ENCODE measurements at places on chromosomes 7 and 10.

GRCh38 chr7:127819975-127820731, 168.2 kb downstream of the SND1 start:
- DNase-seq = no peak

DNA sequence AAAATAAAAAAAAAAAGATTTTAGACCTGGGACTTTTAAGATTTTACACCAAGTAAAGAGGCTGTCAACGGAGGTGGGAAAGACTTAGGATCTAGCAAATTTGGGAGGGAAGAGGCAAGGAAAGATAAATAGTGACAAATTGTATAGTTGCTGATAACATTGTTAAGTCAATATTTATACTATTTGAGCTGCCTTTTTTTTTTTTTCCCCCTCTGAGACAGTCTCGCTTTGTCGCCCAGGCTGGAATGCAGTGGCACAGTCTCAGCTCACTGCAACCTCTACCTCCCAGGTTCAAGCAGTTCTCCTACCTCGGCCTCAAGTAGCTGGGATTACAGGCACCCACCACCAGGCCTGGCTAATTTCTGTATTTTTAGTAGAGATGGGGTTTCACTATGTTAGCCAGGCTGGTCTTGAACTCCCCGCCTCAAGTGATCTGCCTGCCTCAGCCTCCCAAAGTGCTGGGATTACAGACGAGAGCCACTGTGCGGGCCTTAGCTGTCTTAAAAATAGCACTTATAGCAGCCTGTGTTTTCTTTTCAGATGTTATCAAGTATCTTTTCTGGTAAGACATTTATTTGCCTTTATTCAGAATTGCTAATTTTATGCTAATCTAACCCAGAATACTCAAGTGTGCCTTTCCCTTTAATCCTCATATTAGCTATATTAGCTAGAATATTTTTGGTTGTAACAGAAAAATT, 94.5 kb downstream of the MMRN2 start:
- DNase-seq = no peak

GRCh38 chr7:76292213-76292573, 10.3 kb upstream of the HSPB1 start:
- DNase-seq = no peak

- DNase-seq = peak; percentile 19
Observed at GRCh38 chr7:29588900-29589696, 25.5 kb downstream of the PRR15 start.

DNA sequence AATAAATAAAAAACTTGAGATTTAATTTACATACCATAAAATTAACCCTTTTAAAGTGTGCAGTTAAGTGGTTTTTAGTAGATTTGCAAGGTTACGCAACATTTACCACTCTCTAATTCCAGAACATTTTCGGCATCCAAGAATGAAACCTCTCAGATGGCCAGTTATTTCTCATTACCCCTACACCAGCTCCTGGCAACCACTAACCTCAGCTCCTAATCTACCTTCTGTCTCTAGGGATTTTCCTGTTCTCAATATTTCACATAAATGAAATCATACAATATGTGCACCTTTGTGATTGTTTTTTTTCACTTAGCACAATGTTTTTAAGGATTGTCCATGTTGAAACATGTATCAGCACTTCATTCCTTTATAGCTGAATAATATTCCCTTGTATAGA, 45.1 kb downstream of the INPP5F start:
- DNase-seq = no peak

GRCh38 chr10:91610444-91610843, 22.4 kb downstream of the PPP1R3C start:
- DNase-seq = no peak

DNA sequence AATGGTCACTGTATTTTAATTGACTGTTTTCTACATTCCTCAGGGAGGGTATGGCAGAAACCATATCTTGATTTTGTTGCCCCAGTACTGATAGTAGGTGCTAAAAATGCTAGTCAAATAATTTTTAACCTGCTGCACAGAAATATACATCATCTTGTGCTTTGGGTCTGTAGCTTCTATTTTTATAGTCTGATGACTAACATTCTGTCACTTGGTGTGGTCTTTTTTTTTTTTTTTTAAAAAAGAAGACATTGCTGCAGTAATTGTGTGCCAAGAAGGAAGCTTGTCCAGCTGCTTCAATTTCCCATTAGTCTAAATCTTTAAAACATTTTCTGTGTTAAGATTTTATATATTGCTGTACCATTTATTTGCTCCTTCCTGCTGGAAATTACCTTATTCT, 83.6 kb downstream of the ICA1 start:
- DNase-seq = no peak

GRCh38 chr10:83222832-83223742, 916.2 kb upstream of the GHITM start:
- no peak for DNase-seq

GRCh38 chr7:33554046-33554445, 351.3 kb upstream of the BMPER start:
- no peak for DNase-seq

GRCh38 chr10:4561296-4561695, 264.7 kb upstream of the AKR1E2 start:
- DNase-seq = no peak

- no peak for DNase-seq
Observed at GRCh38 chr7:36852017-36852416, 127.7 kb upstream of the AOAH start.

DNA sequence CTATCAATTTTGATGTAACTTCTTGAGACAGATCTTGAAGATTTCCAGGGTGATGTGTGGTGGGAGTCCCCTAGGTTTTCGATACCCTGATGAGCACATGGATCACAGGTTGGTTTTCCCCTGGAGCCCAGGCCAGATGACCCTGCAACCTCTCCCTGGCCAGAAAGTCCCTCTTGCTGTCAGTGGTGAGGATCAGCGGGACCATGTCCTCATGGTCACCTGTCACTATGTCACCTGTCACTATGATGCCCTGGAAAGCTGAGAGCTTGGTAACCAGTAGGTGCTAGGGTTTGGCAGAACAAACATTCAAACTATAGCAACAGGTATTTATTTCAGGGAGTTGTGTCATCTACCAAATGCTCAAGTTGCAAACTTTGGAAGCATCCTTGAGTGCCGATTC, 197.9 kb downstream of the ARHGAP12 start:
- DNase-seq = no peak

DNA sequence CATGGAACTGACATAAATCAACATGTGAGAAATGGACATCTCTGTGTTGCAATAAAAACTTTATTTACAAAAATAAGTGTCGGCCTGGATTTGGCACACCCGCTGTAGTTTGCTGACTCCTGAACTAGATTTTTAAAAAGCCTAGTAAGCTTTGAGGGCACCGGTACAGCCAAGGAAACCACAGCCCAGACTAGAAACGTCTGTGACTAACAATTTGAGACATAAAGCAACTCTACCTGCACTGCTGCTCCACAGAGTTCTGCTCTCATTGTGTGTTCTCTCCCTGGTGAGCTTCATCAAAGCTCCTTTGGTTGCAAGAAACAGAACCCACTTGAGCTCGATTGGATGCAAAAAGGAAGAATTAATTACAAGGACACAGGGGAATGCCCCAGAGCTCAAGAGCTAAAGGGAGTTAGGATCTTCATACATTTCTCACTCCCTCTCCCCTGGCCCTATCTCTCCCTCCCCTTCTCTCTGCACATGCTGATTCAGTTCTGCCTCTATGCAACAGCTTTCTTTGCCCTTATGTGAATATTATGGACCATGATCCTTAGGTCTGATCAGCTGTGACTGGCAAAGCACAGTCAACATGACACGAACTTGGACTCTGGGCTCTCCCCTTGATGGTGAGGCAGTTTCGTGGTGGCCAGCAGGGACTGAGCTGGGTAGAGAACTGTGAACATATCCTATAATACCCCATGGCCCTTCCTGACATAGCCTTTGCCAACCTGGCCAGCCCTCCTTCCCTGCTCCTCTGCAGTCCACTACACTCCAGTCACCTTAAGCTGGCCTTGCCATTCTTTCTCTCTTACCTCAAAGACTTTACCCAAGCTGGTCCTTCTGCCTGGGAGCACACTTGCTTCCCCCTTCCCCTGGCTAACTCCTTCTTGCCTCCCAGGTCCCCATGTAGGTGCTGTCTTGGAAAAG, 77.5 kb upstream of the YAE1 start:
- no peak for DNase-seq

- DNase-seq = no peak
Observed at GRCh38 chr7:139643951-139644585, 120.6 kb downstream of the CLEC2L start.

- DNase-seq = no peak
Observed at GRCh38 chr10:113740850-113741249, 10.6 kb upstream of the PLEKHS1 start.

DNA sequence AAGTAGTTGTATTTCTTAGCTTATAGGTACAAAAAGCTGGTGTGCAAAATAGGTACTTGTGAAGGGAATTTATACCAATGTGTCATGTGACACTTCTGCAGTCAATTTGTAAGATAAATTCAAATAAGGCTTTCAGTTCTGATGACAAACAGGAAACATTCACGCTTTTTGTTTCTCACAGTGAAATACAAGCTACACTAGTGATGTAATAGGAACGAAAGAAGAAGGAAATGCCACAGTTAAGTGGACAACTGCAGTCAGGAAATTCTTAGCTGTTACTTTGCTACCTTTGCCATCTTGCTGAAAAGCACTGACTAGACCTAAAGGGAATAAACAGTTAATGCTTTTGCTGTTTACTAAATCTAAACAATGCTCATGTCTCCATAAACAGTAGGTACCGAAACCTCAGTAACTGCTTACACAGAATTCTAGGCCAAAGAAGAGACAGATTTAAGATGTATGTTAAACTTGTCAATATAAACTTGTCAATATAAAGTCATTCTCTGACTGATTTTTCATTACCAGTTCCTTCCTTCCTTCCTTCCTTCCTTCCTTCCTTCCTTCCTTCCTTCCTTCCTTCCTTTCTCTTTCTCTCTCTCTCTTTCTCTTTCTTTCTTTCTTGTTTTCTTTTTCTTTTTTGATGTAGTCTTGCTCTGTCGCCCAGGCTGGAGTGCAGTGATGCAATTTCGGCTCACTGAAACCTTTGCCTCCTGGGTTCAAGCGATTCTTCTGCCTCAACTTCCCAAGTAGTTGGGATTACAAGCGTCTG, 10.1 kb downstream of the OTUD1 start:
- no peak for DNase-seq

DNA sequence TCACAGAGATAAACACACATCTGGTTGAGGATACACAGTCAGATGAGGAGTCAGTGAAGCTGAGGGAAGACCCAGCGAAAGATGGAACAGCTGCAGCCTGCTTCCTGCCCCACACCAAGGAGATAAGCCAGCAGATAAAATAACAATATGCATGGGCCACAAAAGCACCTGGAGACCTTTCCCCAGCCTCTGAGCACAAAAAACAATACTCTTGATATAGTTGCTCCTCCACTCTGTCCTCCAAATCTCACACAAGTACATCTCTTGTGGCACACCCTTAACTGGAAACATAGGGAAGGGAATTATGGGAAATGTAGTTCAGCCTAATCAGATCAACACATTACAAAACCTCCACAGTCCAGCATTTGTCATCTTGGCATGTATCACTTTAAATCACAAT, 9.7 kb upstream of the FHIP2A start:
- no peak for DNase-seq

- no peak for DNase-seq
Observed at GRCh38 chr10:72502581-72502980, 123.3 kb downstream of the MICU1 start.

- DNase-seq = peak; percentile 12
Observed at GRCh38 chr10:77687621-77688020, 50.0 kb upstream of the KCNMA1 start.

GRCh38 chr10:77857272-77857671, 69.3 kb downstream of the DLG5 start:
- no peak for DNase-seq

DNA sequence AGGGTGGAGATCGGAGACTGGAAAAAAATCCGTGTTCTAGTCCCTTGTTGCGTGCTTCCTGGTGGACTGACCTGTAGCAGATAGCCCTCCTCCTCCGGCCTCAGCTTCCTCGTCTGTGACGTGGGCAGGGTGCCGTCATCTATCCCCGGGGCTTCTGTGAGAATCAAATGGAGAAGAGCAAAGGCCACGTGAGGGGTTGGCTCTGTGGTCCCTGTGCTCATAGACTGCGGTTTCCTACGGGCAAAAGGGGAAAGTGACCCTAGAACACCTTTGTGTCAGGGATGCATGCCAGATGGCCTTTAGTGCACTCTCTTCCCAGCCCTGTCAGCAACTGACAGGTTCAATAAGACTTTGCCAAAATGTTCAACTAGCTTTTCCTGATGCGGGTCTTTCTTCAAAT, 33.7 kb downstream of the GRK5 start:
- no peak for DNase-seq

GRCh38 chr10:30803892-30804322, 174.4 kb upstream of the LYZL2 start:
- DNase-seq = no peak

- DNase-seq = no peak
Observed at GRCh38 chr10:34153663-34154382, 661.3 kb downstream of the PARD3 start.
